Stimulated activated CD8-positive, alpha-beta memory T cell treated with anti-CD3 and anti-CD28 coated beads, Interleukin-7, amount 100 ng/mL, for 1 hour (primary cell): ENCODE measurements at places on chromosomes 12 and 14.

DNA sequence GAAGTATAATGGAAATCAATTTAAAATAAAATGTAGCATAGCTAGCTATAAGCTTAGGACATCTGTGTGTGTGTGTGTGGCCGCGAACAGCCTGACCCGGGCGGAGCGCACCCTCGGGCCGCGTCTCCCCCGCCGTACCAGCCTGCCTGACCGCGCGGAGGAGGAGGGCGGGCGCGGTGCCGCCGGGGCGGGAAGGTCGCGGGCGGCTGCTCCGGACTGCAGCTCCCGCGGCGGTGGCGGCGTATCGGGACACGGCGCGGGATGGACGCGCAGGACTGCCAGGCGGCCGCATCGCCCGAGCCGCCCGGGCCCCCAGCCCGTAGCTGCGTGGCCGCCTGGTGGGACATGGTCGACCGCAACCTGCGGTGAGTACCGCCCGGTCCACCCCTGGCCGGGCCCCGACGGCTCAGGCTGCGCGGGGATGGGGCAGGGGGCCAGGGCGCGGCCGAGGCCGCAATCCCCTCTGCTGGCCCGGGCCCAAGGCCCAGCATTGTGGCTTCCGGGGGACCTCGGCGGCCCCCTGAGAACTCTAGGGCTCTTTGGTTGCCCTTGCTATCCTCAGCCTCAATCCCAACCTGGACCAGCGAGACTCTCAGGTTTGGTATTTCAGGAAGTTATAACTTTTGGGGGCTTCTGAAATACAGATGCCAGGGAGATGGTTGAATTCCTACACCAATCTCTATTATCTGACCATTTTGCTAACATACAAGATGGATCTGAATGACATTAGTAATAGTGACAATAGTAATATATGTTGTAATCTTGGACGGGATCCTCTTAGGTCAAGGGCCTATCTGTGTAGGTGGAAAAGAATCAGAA lies at the start of gene ABHD12B:
Gene ABHD12B (plus strand): TSS at position 140 of the 819 bp plus-strand sequence. CDS start 122 bp downstream, at position 262.
- DNase-seq = no peak

DNA sequence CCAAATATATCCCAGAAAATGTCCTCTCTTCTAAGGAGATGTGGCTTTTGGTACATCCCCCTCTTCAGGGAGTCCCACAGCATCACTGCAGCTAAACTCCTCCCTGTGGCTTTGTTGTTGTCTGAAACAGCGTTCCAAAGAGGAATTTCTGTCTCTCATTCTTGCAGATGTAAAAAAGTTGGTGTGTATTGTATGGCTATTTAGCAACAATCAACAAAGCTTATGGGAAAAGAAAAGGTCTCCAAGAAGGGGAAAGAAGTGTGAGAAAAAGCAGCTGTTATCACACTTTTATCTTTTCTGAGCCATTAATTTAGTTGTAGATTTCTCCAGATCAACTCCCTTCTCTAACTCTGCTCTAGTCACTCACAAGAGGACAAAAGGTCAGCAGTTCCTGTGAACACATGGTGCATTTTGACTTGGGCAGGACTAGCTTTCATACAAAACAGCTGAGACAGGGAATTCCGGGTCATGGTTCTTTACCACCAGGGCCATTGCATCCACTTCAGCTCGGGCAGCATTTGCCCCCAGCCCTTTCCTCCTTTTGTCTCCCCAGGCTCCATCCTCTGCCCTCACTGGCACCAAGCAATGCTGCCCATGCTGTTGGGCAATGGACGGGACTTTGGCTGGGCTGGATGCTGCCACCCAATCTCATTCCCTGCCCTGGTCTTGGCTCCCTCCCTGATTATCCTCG lies 184.7 kb downstream of the TMX1 start:
- DNase-seq = no peak

DNA sequence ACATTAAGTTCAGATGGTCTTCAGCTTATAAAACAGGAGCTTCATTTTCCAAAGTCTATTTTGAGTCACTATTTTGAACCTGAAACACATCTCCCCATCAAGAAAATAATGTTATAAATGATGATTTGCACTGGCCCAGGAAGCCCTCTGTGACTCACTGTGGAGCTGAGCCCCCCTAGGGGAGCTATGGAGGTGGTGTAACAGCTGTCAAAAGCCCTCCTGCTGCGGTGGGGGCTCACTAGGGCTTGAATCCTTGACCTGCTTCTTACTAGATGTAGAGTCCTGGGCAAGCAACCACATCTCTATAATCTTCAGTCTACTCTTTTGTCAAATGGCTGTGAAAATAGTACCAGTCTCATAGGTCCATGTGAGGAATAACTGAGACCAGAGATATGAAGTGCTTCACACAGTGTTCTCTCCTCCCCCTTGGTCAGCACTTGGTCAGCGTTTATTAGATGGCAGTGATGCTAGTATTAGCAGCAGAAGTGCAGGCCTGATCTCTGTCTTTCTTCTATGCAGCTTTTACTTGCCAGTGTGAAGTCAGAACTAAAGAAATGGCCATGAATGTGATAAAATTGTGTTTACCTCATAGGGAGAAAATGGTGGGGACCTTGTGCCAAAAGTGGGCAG lies 83.4 kb downstream of the RTN1 start:
- DNase-seq = no peak

- no peak for DNase-seq
These were observed 185.3 kb upstream of the BCL2L14 start for GRCh38 chr12:11885261-11886038.

DNA sequence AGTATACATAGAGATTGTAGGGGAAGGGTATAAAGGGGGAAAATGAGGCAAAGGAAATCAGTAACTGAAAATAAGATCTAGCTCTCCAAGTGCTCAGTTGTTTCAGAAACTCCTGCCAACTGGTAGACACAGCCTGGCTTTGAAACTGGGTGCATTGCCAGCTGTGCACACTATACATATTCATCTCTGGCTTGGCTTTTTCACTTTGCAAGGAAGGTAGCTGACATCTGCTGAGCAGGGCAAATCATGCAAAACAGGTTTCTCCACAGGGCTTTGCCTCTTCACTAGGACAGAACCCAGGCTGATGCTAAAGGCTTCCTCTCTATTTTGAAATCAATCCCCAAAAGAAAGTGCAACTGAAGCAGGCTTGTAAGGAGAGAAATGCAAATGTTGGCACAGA lies 101.5 kb downstream of the HELB start:
- DNase-seq = no peak

- DNase-seq = no peak
These were observed 6.6 kb downstream of the RAP1B start for GRCh38 chr12:68617160-68617926.

DNA sequence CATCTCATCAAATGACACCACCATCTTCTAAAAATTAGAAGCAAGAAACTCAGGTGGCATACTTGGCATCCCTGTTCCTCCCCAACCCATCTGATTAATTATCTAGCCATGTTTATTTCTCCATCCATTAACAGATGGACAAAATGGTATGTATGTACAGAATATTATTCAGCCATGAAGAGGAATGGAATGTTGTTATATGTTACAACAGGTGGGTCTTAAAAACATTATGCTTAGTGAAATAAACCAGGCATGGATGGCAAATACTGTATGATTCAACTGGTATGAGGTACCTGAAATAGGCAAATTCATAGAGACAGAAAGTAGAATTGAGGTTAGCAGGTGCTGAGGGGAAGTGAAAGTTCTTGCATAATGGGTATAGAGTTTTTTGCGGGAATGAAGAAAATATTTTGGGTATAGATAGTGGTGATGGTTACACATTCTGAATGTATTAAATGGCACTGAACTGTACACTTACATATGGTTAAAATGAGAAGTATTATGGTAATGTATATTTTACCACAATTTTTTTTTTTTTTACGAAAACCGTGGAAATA lies 17.5 kb downstream of the YY1 start:
- DNase-seq = no peak

DNA sequence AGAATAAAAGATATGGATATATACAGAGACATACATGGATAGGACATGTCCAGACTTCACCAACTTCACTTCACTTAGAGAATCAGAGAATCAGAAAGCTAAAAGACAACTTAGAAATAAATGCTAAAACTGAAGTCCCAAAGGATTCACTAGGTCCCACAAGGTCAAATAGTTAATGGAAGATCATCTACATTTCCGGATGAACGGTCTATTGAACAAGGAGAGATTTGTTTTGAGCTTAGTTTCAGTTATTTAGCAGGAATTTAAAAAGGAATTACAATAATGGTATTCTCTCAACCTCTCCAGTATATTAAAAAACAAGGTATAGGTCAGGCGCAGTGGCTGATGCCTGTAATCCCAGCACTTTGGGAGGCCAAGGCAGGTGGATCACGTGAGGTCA lies 187.0 kb downstream of the MED13L start:
- DNase-seq = no peak

DNA sequence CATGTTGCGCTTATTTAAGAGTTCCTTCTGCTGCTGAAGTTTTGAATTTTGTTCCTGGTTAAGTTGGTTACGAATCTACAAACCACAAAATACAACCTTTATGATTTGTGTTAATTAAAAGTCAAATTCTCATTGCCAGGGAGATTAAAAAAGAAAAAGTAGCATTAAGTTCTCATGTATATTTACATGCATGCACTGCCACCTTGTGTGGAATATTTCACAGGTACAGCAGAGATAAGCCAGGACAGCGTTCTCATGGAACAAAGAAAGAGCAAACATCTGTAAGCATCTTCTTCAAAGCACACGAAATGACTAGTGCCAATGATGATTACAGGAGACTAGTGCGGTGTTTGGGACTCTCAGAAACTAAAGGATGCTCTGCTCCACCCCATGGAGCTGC lies 34.2 kb downstream of the ZFYVE21 start:
- no peak for DNase-seq

- DNase-seq = no peak
These were observed 663 bp downstream of the LRRK2 start for GRCh38 chr12:40225337-40225983.

DNA sequence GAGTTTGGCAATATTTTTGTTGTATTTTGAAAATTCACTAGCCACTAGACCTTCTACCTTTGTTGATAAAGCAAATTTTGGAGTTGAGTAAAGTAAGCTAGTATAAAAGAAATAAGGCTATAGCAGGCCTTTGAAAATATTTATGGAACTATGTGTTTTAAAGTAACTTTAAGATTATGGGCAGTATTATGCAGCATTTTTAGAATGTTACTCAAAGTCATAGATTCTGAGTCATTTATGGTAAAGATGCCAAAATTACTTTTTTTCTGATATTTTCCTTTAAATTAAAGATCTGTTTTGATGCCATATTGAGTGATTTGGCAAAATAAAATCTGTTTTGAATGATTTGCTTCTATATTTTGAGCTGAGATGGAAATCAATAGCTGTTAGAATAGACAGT lies 57.2 kb downstream of the SYNE2 start:
- no peak for DNase-seq

GRCh38 chr14:44372807-44373489 lies 134.1 kb downstream of the FSCB start:
- no peak for DNase-seq

GRCh38 chr12:6620137-6620884 lies 13.1 kb upstream of the CHD4 start:
- no peak for DNase-seq

GRCh38 chr12:54368025-54368708 lies 3.9 kb upstream of the GPR84 start:
- no peak for DNase-seq

- no peak for DNase-seq
These were observed 2.6 kb upstream of the LGMN start for GRCh38 chr14:92750994-92751400.

GRCh38 chr12:2358986-2359658 lies 306.3 kb downstream of the CACNA1C start:
- no peak for DNase-seq

DNA sequence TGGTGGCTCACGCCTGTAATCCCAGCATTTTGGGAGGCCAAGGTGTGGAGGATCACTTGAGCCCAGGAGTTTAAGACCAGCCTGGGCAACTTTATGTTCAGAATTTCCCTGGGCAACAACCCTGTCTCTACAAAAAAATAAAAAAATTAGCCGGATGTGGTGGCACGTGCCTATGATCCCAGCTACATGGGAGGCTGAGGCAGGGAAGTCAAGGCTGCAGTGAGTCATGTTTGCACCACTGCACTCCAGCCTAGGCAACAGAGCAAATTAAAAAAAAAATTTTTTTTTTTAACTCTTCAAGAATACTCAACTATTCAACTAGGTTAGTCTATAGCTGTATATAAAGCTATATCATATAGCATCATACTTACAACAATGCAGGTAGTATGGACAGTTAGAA lies 113.0 kb downstream of the RALGAPA1 start:
- DNase-seq = no peak

DNA sequence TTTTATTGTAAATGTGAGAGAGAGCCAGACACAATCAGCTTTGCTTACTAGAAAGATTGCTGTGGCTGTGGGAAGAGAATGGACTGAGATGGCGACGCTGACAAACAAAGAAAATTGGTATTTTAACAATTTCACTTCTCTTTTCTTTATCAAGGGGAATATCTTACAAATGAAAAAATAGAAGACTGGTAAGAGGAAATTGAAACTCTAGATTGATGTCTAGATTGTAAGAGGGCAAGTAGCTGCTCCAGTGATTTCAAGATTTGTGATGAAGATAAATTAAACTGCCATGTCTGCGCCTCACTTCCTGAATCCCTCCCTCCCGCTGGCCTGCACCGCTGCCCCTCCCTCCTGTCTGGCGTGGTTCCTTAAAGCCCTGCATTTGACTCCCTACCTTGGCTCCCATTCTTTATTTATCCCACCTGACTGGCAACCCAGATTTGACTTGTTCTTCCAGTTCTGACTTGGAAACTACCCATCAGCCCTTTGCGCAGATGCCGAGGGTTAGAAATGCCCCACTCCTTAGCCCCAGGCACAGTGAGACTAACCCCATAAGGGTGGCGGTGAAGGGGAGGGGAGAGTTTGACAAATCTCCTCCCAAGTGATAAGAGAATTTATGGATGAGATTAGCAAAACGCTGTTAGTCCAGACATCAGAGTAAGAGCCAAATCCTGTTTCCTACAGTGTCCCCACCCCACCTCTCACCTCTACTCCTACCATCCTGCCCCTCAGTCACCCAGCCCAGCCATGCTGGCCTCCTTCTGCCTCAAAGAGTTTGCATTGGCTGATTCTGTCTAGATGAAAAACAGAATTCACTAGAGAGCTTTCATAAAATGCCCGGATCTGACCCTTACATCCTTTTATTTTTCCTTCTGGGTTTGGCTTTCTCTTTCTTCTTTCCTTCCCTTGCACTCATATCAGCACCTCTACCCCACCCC lies 125.3 kb upstream of the ATF7IP start:
- DNase-seq = no peak

- no peak for DNase-seq
These were observed 46.4 kb downstream of the RESF1 start for GRCh38 chr12:32005496-32006125.
